ENCODE measurements at places on chromosomes 7 and 10.

DNA sequence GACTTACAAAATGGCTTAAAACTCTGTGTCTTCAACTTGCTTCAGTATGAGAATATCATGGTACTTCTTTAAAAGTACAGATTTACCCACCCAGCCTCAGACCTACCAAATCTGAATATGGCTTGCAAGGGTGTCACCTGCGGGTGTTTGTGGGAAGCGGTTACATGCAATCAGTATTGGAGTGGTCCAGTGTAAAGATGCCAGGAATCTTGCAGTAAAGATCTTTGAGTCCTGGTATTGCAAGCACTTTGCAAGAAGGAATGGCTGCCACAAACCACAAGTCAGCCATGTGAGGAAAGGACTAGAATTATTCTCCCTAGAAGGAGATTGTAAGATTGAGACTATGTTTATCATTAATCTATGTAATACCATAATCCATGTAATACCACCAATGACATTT, 115.1 kb downstream of the PON1 start:
- DNase-seq, result no peak

- DNase-seq, result no peak
Observed at GRCh38 chr10:115043719-115044118, 49.4 kb upstream of the ATRNL1 start.

DNA sequence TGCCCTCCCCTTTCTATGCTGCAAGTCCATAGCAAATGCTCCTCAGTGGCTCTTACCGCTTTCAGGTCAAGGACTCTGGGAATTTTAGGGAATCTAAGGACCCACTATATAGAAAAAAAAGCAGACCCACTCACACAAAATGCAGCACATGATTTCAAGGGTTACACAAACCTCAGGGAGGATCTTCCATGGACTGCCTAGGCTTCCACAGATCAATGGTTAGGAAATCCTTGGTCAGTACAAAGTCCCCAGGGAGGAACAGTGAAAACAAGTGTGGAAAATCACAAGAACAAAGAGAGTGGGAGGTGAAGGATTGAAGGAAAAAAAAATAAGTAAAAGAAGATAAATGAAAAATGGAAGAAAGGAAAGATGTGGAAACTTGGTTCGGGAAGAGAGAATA, 188.4 kb downstream of the AHR start:
- no peak for DNase-seq

GRCh38 chr10:37752334-37752875, 105.0 kb downstream of the ZNF248 start:
- no peak for DNase-seq

- no peak for DNase-seq
Observed at GRCh38 chr10:68133523-68133922, 24.2 kb downstream of the MYPN start.

- DNase-seq, result no peak
Observed at GRCh38 chr7:112484671-112485167, 3.9 kb downstream of the LSMEM1 start.

DNA sequence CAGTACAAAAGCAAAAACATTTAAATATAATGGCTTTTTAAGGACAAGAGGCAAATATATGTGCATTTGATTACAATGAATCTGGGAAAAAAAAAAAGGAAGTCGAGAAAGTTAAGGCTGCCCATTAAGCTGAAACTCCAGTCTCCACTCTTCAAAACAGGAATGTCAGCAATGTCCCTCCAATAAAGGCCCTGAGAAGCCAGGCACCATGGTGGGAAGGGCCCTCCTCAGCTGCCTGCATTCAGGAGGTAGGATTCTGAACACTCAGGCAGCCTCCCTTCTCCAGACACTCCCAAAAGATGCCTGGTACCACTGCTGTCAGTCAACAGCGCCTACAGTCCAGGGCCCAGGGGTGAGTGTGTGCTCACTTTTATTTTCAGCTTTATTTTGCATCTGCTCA, 121.3 kb upstream of the MGMT start:
- DNase-seq, result no peak

DNA sequence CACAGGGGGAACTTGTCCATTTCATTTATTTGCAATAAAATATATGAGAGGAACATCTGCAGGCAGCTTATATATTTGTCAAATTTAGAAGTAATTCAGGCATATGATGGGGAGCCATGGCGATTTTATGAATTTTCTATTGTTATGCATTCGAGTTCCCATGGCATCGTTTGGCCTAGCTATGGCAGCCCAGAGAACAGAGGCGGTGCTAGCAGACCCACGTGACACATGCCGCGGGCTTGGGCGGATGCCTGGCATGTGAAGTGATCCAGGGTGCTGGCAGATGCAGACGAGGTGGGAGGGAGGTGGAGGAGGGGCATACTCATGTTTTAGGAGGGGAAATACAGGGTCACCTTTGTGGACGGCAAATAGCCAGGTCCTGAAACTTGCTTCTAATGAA, 560.0 kb upstream of the GALNT17 start:
- DNase-seq, result no peak

GRCh38 chr10:11266426-11266825, 248.8 kb downstream of the CELF2 start:
- DNase-seq, result no peak

- peak; percentile 39 for DNase-seq
Observed at GRCh38 chr7:127809261-127809702, 157.3 kb downstream of the SND1 start.

- DNase-seq, result no peak
Observed at GRCh38 chr7:15686295-15686956, at the start of gene MEOX2. TSS of gene MEOX2 (minus strand) at chr7:15686683. CDS start at chr7:15686402, 281 bp downstream.

GRCh38 chr10:78330884-78331283, 297.2 kb downstream of the RPS24 start:
- DNase-seq, result no peak

- DNase-seq, result no peak
Observed at GRCh38 chr10:121598263-121599249, at the start of gene FGFR2. TSS of gene FGFR2 (minus strand) at chr10:121598444. CDS start at chr10:121593817, 4,627 bp downstream.

- no peak for DNase-seq
Observed at GRCh38 chr10:102645388-102645740, 1.1 kb downstream of the TRIM8 start.

DNA sequence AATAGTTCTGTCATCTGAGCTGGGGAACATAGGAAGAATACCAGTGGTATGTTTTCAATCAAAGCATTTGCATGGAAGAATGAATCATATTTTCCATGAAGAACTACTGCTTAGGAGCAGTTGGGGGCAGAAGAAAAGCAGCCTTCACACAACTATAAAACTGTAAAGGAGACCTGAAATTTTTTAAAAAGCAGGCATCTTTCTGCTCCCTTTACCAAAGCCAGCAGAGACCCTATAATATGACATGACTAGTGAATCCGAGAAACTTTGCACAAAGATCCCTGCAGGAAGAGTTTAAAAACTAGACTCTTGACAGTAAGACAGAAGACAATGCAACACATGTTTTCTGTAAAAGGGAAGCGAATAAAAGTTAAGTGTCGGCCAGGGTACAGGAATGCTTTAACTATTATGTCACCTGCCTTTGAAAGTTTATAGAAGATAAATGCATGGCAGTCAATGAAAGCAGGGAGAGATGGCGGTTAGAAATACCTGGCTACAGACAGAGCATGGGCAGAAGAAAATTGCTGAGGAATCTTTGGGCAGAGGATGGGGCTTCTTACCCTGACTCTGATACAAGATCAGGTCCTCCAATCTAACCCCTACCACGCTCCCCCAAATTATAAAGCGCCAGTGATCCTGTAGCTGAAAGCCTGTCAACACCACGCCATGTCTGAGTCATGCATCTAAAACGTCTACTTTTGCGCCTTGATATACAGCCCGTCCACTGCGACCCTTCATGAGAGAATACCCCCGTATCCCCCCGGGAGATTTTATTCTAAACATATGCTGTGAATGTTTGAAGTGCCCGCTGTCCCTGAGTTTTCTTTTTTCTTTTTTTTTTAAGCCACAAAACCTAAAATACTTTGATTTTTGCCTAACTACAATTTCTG, 93.1 kb downstream of the GLI3 start:
- no peak for DNase-seq

DNA sequence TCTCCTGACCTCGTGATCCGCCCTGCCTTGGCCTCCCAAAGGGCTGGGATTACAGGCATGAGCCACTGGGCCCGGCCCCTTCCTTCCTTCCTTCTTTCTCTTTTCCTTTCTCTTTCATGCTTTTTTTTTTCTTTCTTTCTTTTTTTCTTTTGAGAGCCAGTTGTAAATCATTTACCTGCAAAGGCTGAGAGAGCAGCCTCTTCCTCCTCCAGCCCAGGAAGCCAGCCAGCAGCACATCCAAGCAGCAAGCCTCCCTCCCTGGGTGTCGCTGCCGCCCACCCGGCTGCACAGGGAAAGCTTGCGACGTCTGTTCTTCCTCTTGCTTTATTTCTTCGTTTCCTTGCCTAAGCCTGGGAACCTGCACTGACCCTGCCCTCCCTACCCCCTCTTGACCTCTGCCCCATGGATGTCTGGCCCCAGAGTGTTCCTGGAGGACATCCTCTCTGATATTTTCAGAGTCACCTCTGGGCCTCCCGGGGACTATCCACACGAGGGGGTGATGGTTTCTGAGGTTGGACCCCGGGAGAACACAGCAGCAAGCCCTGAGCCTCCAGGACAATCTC, 62.8 kb upstream of the MYL10 start:
- DNase-seq, result no peak

DNA sequence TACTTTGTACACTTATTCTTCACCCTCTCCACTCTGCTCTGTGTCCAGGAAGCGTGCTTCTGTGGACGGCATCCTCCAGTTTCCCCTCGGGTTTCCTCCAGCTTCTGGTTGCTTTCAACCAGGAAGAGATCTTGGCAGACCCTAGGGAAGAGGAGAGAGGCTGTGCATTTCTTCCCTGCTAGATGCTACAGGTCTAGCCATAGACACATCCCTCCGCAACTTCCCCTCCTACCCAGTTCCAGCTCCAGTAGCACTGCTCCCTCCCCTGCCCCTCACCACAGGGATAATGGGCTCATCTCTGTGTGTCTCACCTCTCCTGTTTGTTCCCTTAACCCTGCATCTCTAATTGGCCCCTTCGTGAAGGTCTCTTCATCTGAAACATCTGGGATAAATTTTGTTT, 16.3 kb downstream of the TLL2 start:
- no peak for DNase-seq

DNA sequence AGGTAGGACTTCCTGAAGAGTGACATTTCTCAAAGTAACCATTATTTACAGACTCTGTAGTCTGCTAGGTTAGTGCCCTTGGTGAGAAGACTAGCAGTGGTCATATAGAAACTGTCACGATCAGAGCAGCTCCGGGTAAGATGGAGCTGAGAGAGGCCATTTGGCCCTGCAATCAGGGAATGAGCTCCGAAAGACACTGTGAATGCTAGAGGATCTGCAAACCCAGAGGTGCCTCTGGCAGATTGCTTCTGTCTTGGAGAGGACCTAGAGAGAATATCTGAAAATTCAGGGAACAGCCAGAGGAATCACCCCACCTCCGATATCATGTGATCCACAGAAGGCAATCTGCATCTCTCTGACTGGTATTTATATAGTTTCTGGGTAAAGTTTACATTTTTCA, 246.9 kb upstream of the KMT2E start:
- DNase-seq, result no peak

DNA sequence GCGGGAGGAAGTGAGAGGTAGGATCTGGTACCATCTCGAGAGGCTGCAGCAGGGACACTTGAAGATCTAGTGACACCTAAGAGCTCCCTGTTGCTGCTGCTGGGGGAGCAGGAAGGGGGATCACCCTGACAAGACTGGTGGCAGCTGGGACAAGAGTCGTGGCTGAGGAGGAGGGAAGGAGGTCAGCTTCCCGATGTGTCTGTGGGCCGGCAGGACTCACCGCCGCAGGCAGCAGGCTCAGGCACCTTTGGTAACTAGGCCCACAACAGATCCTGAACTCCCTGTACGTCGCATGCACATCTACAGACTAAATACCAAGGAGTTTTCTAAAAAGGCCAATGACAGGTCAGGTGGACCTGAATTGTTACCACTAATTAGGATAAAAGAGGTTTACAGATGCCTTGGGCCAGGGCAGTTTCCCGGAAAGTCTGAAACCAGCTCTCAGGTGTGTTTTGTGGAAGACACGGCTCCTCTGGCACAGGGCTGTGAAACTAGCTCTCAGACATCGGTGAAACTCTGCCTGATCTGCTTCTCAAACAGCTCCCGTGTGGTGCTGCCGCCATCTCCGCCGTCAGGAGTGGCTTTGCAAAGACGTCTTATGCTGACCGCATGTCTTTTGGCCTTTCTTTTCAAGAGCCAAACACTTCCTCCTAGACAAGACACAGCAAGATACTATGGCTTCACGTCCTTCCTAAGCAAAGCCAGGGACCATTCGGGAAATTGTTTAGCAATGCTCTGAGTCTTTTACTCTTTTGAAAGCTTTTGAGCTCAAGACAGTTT, 609.7 kb downstream of the PTPRN2 start:
- no peak for DNase-seq

GRCh38 chr7:47710201-47710935, 128.5 kb upstream of the TNS3 start:
- no peak for DNase-seq

DNA sequence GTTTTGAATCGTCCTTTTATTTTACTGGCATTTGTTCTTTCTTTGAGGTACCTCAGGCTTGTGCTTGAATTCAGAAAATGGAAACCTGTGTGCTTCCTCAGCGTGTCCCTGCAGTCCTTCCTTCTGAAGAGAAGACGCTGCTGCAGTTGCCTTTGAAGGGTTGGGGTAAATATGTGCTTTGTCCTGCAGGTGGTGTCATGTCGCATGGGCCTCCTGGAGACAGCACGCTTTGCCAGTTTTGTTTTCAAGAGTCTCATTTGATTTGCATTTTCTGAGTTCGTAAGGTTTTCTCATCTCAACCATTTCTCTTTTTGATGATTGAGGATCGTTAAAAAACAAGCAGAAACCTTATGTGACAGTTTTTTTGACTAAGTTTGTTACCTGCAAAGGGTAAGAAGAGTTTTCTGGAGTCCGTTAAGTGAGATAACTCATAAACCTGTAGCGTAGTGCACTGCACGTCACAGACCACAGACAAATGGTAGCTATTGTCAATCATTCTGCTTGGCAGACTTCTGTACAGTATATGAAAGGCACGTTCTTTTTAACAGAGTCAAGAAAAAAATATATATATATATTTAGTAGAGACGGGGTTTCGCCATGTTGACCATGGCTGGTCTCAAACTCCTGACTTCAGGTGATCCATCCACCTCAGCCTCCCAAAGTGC, 57.0 kb downstream of the CDC123 start:
- DNase-seq, result no peak

DNA sequence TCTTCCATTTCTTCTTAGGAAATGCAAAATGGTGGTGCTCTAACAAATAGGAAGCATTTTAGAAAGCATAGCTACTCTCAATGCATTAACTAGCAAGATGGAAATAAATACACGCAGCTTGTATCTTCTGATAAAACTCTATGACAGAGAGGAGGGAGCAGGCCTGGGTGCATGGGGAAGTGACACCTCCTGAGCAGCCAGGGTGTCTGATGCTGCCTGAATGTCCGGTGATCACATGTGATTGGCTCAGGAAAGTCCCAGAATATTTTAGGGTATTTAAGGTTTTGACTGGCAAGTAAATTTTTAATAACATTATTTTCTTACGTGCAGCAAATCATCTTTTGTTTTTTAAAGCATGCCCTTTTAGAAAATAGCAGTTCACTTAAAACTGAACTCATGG, 261.0 kb upstream of the KLF6 start:
- no peak for DNase-seq

- no peak for DNase-seq
Observed at GRCh38 chr10:93149761-93150160, 76.1 kb downstream of the CYP26A1 start.

All from NCI-H1417 treated with DMSO at 0.1 percent for 48 hours (cell line).